Activated CD8-positive, alpha-beta T cell treated with anti-CD3 and anti-CD28 coated beads, Interleukin-2, amount 10 ng/mL, durations not matched to agents 7 days and 5 days (primary cell): ENCODE measurements at places on chromosomes 2 and 18. TPM values are rescaled to one million over a fixed set of nuclear protein-coding genes. Genes with fewer than 3 reads are reported as not detected.

The CCDC150 gene
- 17.3 TPM for total RNA-seq

The SCLY gene
- total RNA-seq, result 34.1 TPM

The CRYGC gene
- total RNA-seq, result not detected

The HOXD13 gene
- total RNA-seq, result not detected

The LOXL3 gene
- 0.21 TPM for total RNA-seq

The QPCT gene
- not detected for total RNA-seq

The TUBA3E gene
- total RNA-seq, result not detected

The CXCR4 gene
- 226 TPM for total RNA-seq

The FTCDNL1 gene
- total RNA-seq, result 1.5 TPM

The DCTN1 gene
- total RNA-seq, result 112 TPM

The RSAD2 gene
- total RNA-seq, result 72.4 TPM

The NFATC1 gene
- 26.5 TPM for total RNA-seq

The ZNF521 gene
- not detected for total RNA-seq

The CENPA gene
- total RNA-seq, result 55.2 TPM

The COL4A4 gene
- not detected for total RNA-seq

The OLA1 gene
- total RNA-seq, result 73.1 TPM

The KANSL3 gene
- total RNA-seq, result 60.8 TPM

The PTGR3 gene
- total RNA-seq, result 21.9 TPM

The RTKN gene
- total RNA-seq, result 0.57 TPM

The SLC23A3 gene
- total RNA-seq, result 2.0 TPM

The TYW5 gene
- 7.5 TPM for total RNA-seq

The TLX2 gene
- total RNA-seq, result 0.44 TPM
